Spleen (tissue), 13 donors: ENCODE measurements at places on chromosomes 11 and 22.

GRCh38 chr22:23499845-23500500 lies 80.1 kb downstream of the IGLL1 start:
- no peaks in the 10 kb centered on the region for H3K36me3 ChIP-seq
- peaks cover 18% of the 10 kb centered on the region for H3K4me1 ChIP-seq
- no peak overlapping the region for H3K27ac ChIP-seq
- H3K27me3 ChIP-seq = no peaks in the 10 kb centered on the region

DNA sequence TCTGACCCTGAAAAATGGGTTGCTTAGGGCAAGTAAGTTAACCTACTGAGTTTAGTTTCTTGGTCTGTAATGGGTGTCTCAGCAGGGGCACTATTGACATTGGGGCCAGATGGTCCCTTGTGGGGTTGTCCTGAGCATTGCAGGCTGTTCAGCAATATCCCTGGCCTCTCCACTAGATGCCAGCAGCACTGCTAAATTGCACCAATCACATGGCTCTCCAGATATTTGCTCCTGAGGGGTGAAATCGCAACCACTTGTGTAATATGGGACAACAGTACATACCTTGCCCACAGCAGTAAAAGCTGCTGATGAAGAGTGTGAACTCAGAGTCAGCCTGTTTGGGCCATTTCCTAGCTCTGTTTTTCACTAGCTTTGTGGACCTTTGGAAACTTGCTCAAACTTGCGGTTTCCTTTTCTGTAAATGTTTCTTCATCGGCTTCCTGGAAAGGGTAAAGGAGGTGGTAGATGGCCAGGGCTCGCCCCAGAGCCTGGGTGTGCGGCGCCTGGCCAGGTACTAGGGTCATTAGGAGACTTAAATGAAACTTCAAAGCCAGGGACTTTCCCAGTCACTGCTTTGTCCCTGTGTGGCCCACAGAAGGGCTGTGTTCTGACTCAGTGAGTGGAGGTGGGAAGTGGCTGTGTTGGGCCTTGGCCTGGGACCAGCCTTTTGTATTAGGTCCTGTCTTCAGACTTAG lies 13.0 kb downstream of the NCF4 start:
- peak overlapping the region; percentile 88 for H3K27ac ChIP-seq
- H3K36me3 ChIP-seq = peaks cover 43% of the 10 kb centered on the region
- peaks cover 18% of the 10 kb centered on the region for H3K4me1 ChIP-seq
- DNase-seq = peak; percentile 85

DNA sequence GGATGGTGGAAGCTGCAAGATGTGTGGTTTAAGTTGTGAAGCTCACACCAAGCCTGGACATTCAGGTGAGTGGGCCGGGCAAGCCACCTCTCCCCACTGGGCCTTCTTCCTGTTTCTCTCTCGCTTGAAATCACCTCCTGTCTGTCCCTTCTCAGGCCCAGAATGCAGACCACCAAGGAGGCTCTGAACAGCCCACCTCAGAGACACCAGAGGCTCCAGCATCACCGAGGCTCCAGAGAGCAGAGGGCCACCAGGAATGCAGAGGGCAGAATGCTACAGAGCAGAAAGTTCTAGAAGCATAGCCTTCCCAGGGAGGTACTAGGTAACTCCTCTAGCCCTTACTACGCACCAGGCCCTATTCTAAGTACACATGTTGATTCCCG lies 14.8 kb upstream of the IL2RB start:
- DNase-seq = no peak
- no peaks in the 10 kb centered on the region for H3K36me3 ChIP-seq
- H3K27ac ChIP-seq = no peak overlapping the region
- no peak overlapping the region for H3K4me3 ChIP-seq
- H3K27me3 ChIP-seq = no peaks in the 10 kb centered on the region

- peak overlapping the region; percentile 77 for H3K27ac ChIP-seq
- peak overlapping the region; percentile 54 for H3K4me3 ChIP-seq
- DNase-seq = no peak
- H3K27me3 ChIP-seq = peaks cover 7% of the 10 kb centered on the region
These were observed 11.5 kb downstream of the YPEL4 start for GRCh38 chr11:57638005-57638781.

GRCh38 chr22:44267856-44268255 lies 44.9 kb downstream of the SHISAL1 start:
- H3K4me1 ChIP-seq = no peaks in the 10 kb centered on the region
- H3K27ac ChIP-seq = no peak overlapping the region
- H3K27me3 ChIP-seq = no peaks in the 10 kb centered on the region

DNA sequence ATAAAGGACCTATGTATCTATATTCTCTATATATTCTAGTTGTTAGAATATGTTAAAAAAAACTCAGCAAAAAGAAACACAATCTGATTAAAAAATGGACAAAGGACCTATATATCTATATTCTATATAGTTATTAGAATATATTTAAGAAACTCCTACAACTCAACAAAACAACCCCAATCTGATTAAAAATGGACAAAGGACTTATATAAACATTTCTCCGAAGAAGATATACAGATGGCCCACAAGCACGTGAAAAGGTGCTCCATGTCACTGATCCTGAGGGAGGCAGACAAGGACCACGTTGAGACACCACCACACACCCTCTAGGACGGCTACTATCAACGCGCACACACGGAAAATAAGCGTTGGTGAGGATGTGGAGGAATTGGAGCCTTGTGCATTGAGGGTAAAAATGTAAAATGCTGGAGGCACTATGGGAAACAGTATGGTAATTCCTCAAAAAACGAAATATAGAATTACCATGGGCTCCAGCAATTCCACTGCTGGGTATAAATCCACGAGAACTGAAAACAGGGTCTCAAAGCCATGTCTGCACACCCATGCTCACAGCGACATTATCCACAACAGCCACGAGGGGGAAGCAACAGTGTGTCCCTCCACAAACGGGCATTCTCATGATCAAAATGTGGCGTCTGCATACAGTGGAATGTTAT lies 22.7 kb downstream of the YPEL1 start:
- no peaks in the 10 kb centered on the region for H3K36me3 ChIP-seq
- DNase-seq = no peak
- no peak overlapping the region for H3K4me3 ChIP-seq
- H3K27me3 ChIP-seq = no peaks in the 10 kb centered on the region
- peaks cover 13% of the 10 kb centered on the region for H3K4me1 ChIP-seq
